ENCODE measurements at places on chromosomes 6 and 20.

GRCh38 chr6:41578217-41579087 is 32.3 kb downstream of the FOXP4 start:
- DNase-seq: no peak

DNA sequence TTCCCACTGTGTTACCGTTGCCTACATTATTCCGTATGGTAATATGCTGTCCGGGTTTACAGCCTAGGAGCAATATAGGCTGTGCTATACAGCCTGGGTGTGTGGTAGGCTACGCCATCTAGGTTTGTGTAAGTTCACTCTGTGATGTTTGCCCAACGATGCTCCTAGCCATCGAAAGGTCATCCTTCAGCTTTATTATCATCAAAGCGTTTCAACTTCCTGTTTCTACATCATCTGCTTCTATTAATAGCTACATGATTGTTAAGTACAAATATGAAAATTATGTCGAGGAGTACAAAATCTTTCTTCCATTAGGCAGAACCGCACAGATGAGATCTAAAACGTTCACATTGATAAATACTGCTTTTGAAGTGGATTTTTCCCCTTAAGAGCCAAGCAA is 69.9 kb downstream of the PPP1R14C start:
- DNase-seq: no peak

- no peak for DNase-seq
Observed at GRCh38 chr6:157490611-157491269, 109.8 kb downstream of the ZDHHC14 start.

DNA sequence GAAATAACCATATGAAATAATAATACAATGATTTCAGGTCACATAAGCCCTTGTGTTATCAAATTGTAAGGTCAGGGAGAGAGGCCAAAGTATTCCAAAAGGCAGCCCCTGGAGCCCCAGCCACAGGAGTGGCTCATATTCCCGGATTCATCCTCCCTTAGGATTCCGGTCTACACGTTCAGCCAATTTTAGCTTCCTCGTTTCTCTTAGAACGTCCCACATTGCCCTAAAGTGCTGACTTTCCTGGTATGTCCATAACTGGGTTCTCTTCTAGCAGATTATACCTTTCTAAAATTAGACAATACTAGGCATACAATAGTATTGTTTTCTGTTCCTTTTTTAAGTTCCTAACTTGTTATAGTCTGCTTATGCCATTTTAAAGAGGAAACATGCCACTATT is 192.7 kb upstream of the NOX3 start:
- DNase-seq: no peak

GRCh38 chr6:55260181-55260580 is 67.1 kb upstream of the GFRAL start:
- DNase-seq: no peak

DNA sequence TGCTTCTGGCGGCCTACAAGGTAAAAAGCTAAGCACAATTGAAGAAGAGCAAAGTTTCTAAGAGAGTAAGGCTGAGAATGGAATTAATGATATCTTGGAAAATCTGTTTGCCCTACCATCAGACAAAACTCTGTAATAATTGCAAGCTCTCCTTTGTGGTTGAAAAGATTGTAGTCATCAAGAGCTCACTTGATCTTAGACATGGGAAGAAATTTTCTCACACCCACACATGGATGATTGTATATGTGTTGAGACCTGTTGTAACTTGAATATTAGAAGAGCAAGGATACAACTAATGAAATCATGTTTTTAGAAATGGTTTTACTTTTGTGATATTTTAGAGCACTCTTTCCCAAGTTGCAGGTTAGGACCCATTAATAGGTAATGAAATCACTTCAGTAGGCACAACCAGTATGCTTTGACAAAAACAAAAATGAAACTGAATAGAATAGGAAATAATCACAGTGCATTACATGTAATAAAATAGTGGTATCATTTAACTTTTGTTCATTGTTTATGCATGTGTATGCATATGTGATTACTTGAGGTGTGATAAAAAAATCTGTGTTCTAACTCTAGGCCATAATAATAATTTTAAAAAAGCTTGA is 14.0 kb downstream of the DCBLD1 start:
- no peak for DNase-seq

- DNase-seq: no peak
Observed at GRCh38 chr6:132058975-132059374, 107.8 kb upstream of the CCN2 start.

DNA sequence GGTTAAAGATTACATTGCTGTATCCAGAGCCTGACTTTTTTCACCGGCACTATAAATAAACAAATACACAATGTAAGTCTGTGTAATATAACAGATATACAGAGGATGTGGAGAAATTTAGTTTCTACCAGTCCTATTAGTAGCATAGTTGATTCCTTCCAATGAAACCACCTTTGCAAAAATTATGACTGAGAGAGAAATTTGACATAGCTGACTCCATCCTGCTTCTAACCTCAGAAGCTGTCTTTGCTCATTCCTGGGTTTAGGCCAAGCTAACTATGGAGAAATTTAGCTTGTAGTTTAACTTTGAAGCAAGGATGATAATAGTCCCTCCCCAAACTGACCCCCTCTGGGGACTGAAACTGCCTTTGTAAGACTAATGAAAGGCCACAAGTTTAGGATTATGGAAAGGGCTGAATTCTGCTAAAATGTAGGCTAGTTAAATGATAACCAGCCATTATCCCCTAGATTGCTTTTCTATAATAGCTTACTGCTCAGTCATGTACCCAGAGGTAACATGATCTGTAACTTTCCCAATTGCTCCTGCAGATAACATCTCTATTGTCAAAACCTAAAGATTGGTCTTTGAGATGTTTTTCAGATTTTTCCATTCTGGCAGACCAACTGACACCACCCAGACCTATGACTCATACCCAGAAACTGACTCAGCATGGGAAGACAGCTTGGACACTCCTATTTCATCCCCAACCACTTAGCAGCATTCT is 172.8 kb upstream of the ARG1 start:
- DNase-seq: no peak

DNA sequence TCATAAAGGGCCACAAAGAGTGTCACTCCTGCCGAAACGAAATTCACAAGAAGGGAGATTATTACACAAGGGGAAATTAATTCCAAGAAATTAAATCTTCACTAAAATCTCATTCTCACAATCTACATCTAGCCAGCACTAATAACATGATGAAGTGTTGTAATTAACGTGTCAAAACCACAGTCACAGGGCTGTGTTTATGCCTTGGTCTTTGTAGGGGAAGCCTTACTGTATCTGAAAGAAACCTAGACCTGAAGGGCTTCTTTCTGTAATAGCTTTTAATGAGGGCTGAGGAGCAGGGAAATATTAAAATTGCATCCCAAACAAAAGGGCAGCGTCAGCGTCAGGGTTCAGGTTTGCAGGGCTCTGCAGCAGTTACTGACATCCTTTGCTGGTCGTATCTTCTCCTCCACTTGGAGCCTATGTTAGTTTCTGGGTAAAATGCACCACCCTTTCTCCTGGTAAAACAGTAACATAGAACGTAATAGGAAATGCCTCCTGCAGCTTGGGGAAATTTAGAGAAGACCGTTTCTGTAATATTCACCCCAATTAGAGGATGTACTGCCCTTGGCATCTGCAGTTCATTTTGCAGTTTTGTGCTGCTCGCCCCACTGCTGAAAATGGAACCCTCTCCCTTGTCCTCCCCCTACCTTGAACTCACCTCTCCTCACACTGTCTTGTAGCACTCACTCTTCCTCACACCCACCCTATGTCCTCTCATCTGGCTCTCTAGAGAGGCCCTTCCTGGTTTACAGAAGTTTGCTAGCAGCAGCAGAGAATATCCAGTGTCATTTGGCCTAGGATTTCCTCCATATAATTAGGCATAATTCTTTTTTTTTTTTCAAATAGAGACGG is 109.0 kb upstream of the TRAF3IP2 start:
- no peak for DNase-seq

Measured in occipital lobe (tissue), 3 donors.